ENCODE measurements at places on chromosomes 5 and 9.

- no peak for DNase-seq
Measured at GRCh38 chr5:76685704-76686103, 30.2 kb upstream of the F2R start.

DNA sequence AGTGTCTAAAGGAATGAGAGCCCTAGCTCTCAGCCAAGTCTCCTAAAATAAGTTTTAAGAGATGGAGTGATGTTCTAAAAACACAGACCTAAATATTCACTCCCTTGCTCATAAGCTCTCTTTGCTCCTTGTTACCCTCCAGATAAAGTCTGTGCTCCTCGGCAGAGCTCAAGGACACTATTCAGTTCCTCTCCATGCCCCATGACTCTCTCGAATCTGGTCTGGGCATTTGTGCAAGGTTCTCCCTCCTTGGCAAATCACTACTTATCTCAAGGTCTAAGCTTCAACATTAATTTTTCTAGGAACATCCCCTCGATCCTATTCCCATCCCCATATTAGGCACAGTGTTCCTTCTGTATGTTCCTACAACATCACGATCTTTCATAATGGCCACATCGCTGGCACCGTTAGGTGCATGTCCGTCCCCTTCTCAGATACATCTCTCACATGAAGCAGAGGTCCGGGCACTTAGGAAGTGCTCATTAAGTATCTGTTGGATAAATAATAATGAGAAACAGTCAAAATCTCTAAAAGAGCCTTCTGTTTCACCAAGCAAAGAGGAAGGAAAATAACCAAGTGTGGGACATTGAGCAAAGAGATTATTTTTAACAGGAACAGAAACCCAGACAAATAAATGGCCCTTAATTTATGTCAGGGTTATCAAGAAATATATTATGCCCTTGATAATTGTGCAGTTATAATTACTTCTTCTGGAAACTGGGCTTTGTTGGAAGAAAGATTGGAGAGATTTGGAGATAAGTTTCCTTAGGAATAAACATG, 85.9 kb upstream of the HTR4 start:
- no peak for DNase-seq

DNA sequence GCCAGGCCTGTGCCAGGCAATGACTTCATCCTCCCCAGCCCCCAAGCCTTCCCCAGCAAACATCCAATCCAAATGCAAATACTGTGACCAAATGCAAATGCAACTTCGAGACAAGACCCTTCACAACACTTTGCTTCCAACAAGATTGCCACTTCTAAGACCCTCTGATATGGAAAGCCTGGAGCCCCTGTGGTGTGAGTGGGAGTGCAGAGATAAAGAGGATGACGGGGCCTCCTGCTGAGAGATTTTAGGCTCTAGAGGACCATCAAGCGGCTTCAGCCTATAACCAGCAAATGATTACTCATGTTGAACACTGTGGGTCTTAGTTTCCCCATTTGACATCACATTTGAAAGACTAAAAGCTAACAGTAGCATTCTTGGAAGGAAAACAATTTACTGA, 46.6 kb upstream of the GABRP start:
- no peak for DNase-seq

- no peak for DNase-seq
Measured at GRCh38 chr9:19379283-19379682, 753 bp downstream of the RPS6 start.

DNA sequence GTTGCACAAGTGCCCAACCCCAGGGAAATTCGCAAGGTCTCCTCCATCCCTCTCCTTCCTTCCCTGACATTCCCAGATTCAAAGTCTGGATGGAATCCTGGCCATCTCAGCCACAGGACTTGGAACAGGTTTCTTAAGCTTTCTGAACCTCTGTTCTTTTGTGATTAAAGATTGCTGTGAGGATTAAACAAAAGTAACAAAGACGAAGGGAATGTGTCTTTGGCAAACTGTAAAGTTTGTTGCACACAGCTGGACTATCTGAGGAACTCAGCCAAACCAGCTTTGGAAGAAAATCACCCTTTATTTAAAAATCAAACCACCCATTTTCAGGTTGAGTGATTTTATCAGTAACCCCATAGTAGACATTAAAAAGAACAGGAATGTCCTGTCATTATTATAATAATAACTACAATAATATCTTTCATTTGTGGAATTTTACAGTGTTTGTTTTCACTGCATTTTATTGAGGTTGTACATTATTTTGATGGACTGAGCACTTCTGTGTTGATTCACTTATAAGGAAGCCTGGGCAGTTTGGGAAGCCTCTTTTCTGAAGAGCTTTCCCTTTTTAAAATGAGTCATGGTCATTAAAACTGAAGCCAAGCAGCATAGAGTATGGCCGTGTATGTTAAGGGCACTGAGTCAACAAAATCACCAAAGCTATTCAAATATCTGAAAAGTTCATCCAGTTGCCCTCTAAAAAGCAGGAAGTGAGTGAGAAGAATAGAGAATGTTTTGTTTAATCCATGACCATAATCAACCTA, 310.2 kb downstream of the AGTPBP1 start:
- no peak for DNase-seq

- no peak for DNase-seq
Measured at GRCh38 chr5:80990527-80990926, 30.4 kb downstream of the RASGRF2 start.

Data from stimulated activated CD4-positive, alpha-beta T cell treated with anti-CD3 and anti-CD28 coated beads, Interleukin-12 subunit alpha, Interleukin-12 subunit beta, amount 100 ng/mL, for 48 hours (primary cell).